GM03348 (cell line): ENCODE measurements at places on chromosomes 6 and 20.

DNA sequence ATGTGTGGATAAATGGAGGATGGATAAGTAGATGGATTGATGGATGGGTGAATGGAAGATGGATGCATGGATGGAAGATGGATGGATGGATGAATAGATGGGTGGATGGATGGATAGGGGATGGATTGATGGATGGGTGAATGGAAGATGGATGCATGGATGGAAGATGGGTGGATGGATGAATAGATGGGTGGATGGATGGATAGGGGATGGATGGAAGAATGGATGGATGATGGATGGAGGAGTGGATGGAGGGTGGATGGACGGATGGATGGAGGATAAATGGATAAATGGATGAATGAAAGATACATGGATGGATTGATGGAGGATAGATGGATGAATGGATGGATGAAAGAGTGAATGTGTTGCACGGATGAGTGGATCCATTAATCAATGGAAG, 3.0 kb upstream of the NFATC2 start:
- DNase-seq, result no peak

GRCh38 chr20:38804682-38805501, 605 bp upstream of the PPP1R16B start:
- DNase-seq, result no peak

GRCh38 chr6:53018446-53018845, 23.4 kb upstream of the GSTA4 start:
- no peak for DNase-seq

GRCh38 chr20:46169245-46170171, 51.4 kb downstream of the CD40 start:
- DNase-seq, result no peak

- no peak for DNase-seq
These were observed 425.5 kb downstream of the CBLN4 start for GRCh38 chr20:55579802-55580201.

GRCh38 chr20:25051386-25052155, 6.4 kb downstream of the ACSS1 start:
- no peak for DNase-seq

- DNase-seq, result no peak
These were observed 39.2 kb downstream of the PSMG4 start for GRCh38 chr6:3297909-3298308.

DNA sequence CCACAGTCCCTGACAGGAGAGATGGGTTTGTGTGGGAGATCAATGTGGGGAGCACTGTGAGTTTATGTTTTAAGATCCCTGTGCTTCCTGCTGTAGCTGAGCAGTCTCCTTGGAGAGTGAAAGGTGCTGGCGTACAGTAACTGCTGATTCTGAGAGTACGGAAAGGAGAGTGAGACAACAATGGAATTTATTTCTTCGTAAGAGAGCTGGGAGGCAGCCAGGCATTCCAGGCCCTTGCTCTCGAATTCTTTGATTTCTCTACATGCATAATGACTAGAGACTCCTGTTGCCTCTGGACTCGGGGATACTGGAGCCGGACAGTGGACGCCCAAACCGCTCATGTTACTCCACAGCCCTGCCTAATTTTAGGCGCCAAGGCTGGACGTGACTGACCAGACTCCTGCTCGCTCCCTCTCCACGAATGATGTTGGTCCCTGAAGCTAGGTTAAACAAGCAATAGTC, 131.0 kb upstream of the PHACTR1 start:
- DNase-seq, result no peak

GRCh38 chr6:121691126-121691551, 255.7 kb downstream of the GJA1 start:
- peak; percentile 24 for DNase-seq

GRCh38 chr20:6579417-6579816, 188.1 kb upstream of the BMP2 start:
- DNase-seq, result no peak

DNA sequence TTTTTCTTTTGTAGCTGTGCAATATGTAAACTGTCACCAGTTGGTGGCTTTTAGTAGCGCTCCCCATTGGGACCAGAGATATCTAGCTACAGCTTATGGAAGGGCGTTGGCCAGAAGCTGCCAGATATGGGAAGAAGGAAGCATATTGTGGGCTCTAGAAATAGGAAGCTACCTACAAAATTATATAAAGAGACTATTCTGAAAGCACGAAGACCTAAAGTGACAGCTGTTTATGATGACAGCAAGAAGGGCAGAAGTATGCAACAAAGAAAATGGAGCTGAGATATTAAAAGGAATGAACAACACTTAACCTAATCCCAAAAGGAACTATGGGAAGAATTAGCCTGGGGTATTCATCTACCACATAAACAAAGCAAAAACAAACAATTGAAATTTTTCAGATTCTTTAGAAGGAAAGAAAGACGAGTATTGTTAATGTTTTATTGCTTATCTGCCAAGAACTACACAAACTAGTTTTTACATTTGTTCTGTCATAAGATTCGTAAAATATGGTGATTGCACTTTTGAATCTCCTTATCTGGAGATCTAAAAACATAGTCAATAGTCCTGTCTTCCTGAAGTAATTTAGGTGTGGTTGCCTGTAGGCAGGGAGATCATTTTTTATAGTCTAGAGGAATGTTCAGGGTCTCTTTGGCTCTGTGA, 81.6 kb downstream of the NCOA7 start:
- no peak for DNase-seq

DNA sequence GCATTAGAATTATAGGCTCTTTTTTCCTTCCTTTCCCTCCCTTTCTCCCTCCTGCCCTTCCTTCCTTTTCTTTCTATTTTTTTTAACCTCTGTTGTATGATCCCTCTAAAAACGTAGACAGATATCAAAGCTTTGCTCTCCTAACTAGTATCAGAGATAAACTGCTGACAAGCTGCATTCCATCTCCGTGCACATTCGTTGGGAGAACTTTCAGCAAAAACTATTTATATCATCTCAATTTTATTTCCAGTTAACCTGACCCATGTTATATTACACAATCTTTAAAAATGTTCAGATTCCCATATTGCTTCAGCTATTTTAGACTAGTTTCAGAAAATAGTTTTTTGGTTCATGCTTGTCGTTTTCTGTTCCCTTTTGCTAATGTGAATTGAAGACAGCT, 47.3 kb downstream of the RNF217 start:
- DNase-seq, result no peak

GRCh38 chr6:80886475-80886874, 780.0 kb downstream of the BCKDHB start:
- no peak for DNase-seq

DNA sequence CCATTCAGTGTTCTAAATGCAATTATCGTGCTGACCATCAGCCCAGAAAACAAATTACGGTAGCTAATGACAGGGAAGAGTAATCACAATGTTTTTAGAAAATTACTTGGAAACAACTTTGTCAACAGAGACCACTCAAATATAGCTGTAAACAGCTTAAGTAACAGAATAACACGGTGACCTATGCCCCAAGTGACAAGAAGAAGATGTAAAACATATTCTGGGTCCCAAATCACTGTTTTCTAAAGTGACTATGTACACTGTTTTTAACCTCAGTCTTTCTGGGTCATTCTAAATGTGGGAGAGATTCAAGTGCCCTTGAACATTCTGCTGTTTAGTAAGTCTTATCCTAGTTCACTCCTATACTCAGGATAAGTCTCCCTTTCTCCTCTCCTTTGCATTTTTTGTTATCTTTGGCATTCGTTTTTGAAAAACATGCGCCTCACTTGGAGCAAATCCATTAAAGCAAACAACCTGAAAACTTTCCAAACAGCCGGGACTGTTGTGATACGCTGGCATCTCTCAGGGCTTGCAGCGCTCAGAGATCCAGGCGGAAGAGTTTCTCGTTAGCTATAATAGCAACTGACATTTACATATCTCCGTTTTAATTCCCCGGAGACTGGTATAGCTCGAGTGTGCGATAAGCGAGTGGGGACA, 114.5 kb upstream of the SOX4 start:
- no peak for DNase-seq

DNA sequence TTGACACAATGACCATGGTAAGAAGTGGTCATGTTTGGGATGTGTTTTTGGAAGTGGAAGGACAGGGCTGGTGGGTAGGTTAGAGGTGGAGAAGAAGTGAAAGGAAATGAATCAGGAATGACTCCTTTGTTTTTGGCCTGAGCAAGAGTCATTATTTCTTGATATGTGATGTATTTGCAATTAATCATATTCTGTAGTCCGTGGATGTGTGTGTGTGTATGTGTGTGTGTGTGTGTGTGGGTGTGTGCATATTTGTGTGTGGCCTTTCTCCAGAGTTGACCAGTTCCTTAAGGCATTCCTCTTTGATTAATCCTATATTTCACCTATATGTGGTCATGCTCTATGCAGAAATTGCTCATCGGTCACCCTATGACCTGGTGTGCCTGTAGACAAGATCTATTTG, 130.7 kb downstream of the UTRN start:
- peak; percentile 22 for DNase-seq

DNA sequence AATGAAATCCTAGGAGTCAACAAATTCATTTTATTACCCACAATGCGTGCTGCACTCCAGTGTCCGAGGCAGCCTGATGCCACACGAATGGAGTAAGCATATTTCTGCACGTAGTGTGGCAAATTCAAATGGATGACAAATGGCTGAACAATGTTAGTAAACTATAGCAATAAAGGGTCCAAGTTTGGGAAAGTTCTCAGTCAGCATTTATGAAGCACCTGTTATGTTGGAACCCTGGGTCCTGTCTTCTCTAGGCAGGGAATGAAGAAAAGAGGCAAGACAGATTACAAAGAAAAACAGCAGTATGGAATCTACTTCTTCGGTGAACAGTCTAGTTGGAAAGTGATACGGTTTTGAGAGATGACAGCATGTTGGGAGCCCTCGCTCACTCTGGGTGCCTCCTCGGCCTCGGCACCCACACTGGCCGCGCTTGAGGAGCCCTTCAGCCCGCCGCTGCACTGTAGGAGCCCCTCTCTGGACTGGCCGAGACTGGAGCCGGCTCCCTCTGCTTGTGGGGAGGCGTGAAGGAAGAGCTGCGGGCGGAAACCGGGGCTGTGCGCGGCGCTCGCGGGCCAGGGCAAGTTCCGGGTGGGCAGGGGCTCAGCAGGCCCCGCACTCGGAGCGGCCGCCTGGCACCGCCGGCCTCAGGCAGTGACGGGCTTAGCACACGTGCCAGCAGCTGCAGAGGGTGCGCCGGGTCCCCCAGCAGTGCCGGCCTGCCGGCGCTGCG, 4.8 kb upstream of the RANBP9 start:
- DNase-seq, result no peak

- DNase-seq, result peak; percentile 44
These were observed 242.4 kb downstream of the OGFRL1 start for GRCh38 chr6:71531006-71531405.
